NCI-H1048 (cell line): ENCODE measurements at places on chromosomes 12 and 14.

DNA sequence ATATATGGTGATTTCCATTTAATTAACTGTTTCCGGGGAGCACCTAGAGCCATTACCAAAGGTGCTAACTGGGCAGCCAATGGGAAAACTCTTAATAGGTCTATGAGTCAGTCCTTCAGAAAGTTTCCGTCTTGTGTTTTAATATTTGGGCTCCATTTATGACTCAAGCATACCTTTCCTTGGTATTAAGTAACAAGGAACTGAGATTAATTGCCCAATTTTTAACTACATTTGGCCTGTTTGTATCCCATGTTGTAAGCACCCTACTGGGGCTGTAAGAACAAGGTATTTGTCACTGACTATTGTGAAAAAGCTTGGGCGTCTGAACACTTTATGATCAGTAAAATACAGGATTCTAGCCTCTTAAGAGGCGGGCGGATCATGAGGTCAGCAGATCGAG lies 62.8 kb upstream of the FOXN3 start:
- DNase-seq, result no peak

GRCh38 chr12:6457220-6457945 lies 5.5 kb downstream of the TAPBPL start:
- no peak for DNase-seq

DNA sequence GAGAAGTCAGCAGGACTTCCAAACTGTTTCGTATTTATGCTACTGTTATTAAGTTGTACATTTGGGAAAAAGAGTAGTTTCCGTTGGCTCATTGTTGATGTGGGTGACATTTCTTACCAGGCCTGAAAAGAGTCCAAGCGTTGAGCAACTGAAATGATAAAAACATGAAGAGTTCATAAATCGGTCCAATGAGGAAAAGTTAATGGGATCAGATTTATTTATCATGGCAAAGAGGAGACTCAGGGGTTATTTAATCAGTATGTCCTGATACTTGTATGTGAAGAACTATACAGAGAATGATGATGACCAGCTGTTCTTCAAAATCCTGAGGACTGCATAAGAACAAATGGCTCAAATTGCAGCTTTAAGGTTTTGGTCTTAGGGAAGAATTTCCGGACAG lies 7.7 kb downstream of the VRK1 start:
- no peak for DNase-seq

DNA sequence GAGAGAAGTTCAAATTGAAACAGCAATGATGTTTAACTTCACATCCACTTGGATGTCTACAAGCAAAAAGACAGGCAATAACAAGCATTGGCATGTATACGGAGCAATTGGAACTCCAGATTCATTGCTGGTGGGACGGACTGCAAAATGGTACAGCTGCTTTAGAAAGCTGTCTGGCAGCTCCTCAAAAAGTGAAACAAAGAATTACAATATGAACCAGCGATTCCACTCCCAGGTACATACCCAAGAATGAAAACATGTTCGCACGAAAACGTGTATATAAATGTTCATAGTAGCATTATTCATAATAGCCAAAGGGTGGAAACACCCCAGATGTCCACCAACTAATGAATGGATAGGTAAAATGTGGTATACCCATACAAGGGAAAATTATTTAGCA lies 125.7 kb downstream of the HMGA2 start:
- no peak for DNase-seq

- no peak for DNase-seq
Observed at GRCh38 chr12:99130808-99131553, 485.9 kb downstream of the APAF1 start.

GRCh38 chr12:117361347-117361751 lies at the start of gene NOS1:
Gene NOS1, minus strand, starts transcription at chr12:117361626. Its CDS starts 30,557 bp downstream, at chr12:117331069.
- DNase-seq, result no peak

DNA sequence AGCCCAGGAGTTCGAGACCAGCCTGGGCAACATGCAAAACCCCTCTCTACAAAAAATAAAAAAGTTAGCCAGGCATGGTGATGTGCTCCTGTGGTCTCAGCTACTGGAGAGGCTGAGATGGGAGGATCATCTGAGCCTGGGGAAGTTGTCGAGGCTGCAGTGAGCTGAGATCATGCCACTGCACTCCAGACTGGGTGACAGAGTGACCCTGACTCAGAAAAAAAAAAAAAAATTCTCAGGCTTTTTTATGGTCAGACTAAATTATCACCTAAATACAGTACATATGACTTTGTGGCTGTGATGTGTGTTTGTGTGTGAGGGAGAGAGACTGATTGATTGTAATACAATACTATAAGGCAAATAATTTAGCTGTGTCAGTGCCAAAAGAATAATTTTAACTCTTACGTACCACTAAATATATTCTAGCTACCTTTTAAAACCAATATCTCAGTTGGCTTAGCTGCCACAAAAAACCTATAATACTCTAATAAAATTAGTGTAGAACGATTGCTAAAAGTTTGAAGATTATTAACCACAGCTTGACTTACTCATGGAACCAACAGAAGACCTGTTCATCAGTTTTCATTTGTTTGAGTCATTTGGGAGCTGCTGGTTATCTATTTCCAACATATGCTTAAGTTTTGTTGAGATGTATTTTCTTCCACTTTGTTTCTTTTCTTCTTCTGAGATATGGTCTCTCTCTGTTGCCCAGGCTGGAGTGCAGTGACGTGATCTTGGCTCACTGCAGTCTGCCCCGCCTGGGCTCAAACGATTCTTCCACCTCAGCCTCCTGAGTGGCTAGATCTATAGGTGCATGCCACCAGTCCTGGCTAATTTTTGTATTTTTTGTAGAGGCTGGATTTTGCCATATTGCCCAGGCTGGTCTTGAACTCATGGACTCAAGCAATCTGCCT lies 58.0 kb downstream of the DIP2B start:
- no peak for DNase-seq

DNA sequence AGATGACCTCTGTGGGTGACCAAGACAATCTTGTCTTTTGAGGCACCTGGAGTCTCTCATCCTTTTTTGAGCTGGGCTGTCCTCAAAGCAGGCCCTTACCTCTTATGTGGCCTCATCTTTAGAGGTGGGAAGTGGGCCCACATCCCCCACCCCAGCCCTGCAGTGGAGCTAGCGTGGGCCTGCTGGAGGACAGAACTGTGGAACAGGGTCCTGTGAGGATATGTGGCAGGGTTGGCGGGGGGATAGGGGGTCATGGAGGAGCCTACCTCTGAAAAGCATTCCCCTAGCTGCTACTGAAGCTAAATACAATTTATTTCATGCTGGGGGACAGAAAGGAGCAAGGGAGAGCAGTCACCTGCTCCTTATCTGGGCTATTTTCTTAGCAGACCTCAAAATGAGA lies 457 bp upstream of the GPD1 start:
- no peak for DNase-seq

- DNase-seq, result no peak
Observed at GRCh38 chr12:130713581-130713991, 2.5 kb downstream of the RIMBP2 start.

DNA sequence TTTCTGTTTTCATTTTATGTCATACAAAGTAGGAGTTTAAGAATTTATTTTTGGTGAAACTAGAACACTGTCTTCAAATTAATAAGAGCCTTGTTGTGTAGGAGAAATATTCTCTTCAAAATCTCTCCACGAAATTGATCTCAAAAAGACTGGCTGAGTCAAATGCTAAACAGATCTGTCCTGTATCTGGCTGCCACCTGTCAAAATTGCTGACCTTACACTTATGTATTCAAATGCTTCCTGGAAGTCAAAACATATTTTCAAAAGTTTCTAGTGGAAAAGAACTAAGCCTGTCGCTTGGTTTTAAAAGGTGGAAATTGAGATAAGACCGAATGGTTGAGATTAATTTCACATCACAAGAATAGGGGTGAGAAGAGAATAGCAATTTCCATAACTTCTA lies 121.4 kb downstream of the RGS6 start:
- no peak for DNase-seq
